ENCODE measurements at places on chromosomes 5 and 9.

- peak; percentile 13 for DNase-seq
Measured at GRCh38 chr5:98474782-98475181, 298.7 kb upstream of the RGMB start.

DNA sequence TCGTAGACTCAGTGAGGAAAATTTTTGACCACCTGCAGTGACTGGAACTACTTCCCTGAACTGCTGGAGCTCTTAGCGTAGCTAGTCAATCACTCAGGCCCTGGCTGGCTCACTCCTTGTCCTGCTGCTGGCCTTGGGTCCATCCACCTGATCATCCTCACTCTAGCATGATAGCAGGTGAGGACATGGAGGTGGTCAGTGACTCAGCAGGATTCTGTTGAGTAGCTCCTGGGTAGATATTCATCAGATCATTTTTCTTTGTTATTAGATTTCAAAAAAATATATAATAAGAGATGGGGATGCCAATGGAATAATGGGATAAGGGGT, 25.0 kb upstream of the SEMA4D start:
- no peak for DNase-seq

DNA sequence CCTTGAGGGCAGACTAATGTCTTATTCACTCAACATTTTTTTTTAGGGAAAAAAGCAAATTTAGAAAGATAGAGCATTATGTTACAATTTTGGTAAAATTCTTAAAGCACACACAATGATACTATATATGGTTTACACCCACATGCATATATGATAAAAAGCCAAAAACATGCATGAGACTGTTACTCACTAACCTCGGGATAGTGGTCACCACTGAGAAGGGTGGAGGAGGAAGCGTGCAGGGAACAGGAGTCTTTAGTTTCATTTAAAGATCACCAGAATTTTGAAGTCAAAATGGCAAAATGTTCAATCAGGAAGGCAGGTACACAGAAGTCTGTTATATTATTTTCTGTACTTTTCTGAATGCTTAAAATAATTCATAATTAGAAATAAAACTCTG, 9.2 kb downstream of the ARL15 start:
- peak; percentile 51 for DNase-seq

- no peak for DNase-seq
Measured at GRCh38 chr5:145141534-145141933, 693.6 kb downstream of the PRELID2 start.

DNA sequence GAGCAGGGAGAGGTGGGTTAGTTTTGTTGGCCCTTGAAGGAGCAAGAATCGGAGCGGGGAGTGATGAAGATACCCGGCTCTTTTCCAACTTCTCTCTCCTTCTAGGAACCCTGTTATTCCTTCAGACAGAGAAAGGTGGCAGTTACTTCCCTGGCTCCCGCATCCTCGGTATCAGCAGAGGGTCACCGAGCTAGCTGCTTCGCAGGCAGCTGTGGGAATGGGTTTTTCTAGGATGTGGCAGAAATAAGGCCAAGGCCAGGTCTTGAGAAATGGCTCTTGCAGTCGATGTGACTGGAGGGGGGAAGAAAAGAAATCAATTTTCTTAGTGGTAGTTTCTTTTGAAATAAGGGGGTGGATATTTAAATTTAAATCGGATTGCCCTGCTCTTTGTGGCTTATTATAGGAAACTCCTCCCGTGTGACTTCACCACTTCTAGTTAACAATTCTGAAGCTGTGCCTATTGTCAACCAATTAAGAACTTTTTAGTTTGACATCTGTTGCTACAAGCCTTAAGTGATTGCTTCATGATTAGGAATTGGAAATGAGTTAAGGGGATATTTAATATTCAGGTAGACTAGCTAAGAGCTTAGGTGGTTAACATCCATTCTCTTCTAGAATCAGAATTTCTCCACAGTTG, 1.4 kb downstream of the SAP30L start:
- DNase-seq, result no peak

GRCh38 chr9:91766315-91767069, 183.5 kb downstream of the ROR2 start:
- no peak for DNase-seq

- no peak for DNase-seq
Measured at GRCh38 chr5:141951332-141951781, 6.6 kb downstream of the PCDH12 start.

- no peak for DNase-seq
Measured at GRCh38 chr5:150989695-150990094, 30.7 kb upstream of the GPX3 start.

DNA sequence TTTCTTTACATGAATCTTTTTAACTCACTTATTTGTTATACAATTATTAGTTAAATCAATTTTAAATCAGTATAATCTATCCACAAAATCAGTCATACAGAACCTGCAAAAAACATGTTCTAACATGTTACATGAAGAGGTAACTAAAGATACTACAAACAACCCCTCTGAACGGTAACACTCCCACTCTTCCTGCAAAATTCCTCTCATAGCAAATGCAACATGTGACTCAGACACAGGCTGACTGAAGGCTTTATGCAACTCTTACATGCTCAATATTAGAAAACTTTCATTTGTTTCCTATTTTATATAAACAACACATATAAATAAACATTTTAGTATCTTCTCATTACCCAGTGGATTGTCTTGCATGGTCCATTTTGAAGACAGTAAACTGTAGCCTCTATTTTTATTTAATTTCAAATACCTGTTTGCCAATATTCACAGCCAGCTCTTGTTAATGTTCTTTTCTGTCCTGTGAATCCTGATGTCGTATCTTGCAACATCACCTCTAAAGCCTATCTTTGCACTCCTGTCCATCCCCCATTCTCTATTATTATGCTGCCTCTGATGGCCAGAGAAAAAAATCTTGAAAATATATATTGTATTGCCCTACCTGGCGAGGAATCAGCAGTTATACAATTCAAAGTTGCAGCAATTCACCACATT, 100.5 kb upstream of the CCDC152 start:
- no peak for DNase-seq

- no peak for DNase-seq
Measured at GRCh38 chr5:133683646-133684596, 71.6 kb upstream of the FSTL4 start.

DNA sequence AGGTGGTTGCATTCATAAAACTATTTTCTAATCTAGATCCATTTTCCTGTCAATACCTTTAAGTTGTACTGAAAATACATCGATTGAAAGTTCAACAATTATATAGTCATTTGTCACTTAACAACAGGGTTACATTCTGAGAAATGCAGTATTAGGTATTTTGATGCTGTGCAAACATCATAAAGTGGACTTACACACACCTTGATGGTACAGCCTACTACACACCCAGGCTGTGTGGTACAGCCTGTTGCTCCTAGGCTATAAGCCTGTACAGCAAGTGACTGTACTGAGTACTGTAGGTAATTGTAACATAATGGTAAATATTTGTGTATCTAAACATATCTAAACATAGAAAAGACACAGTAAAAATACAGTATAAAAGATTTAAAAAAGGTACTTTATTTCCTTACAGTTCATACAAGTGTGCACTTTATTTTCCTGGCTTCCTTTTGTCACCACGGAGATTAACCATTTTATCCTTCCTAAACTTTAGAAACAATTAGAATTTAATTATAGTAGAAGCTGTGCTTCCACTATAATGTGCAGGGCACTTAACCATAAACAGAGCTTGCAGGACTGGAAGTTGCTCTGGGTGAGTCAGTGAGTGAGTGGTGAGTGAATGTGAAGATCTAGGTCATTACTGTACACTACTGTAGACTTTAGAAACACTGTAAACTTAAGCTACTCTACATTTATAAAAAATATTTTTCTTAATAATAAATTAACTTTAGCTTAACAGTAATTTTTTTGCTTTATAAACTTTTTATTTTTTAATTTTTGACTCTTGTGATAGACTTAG, 42.9 kb upstream of the MEF2C start:
- peak; percentile 17 for DNase-seq

DNA sequence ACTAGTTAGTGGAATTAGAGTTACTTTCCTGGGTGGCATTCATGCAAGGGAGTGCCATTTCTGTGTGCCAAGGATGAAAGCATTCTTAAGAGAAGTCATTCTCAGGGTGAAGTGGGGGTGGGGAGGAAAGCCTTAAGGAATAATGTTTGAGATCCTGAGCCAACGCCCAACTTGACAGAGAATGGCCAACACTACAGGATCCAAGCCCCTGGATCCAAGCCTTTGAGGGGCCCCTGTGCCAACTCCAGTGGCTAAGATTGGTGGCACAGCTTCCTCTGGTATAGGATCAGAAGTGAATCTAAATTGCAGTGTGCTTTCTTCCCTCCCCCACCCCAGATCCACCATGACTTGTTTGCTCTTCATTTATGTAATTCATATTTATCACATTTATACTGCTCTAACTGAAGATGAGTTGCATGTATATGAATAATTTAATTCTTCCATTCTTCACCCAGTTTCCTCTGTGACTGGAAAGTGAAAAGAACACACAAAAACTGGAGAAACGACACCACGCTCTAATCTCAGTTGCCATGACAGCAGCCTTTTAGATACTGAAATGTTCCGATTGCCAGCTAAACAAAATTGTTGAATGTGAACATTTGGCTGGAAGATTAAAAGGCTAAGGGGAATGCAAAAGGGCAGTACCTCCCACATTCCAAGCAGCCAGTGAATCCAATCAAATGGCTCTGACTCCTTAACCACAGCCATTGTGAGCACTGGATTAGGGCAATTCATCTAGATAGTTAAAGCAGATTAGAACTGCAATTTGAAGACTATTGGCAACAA, 4.5 kb downstream of the ZNF608 start:
- DNase-seq, result peak; percentile 94

GRCh38 chr5:79200573-79201183, 35.3 kb upstream of the JMY start:
- peak; percentile 40 for DNase-seq

GRCh38 chr5:107958861-107959260, 288.1 kb upstream of the EFNA5 start:
- DNase-seq, result no peak

DNA sequence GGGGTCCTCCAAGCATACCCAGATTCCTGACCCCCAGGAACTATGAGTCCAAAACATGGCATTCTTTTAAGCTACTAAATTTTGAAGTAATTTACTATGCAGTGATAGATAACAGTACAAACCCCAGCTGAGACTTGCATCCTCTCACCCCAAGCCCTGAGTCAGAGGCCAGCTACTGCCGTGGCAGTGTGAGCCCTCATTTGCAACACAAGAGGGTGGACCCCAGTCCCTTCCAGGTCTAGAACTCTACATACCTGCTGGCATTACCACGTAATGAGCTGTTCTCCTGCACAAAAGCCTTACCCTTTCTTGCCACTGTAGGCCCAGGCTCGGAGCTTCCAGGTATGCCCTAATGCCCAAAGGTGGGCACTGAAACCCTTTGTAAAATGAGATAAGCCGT, 108.6 kb upstream of the ERCC6L2 start:
- DNase-seq, result no peak

Measured in HCEC 1CT (cell line).